Pulmonary artery endothelial cell (primary cell): ENCODE measurements at places on chromosomes 1 and 21. TPM values are rescaled to one million over a fixed set of nuclear protein-coding genes. Genes with fewer than 3 reads are reported as not detected.

Gene SEMA4A
- total RNA-seq: 0.42 and 0.59 TPM in 2 replicates

Gene S100A7A
- not detected in 2 replicates for total RNA-seq

Gene MAEL
- total RNA-seq: not detected in 2 replicates

Gene ACTL8
- not detected in 2 replicates for total RNA-seq

Gene RGS1
- total RNA-seq: not detected in 2 replicates

- no peak for DNase-seq
These were observed 79.1 kb upstream of the VAMP3 start for GRCh38 chr1:7692005-7692404.

DNA sequence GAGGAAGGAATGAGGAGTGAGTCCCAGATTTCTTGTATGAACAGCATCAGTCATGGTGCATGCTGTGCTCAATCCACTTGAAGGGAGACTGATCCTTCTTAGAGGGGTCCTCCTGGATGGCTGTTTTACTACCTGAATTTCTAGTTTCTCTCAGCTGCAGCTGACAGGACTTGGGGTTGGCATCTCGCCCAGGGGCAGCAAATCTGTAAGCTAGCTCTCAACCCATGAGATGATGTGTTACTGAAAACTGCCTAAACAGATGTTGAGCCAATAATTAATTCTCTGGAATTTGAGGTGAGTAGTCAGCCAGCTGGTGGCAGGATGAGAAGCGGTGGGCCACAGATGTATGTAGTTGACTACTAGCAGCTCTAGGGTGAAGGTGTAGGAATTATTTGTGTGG, 19.6 kb downstream of the BACH1 start:
- DNase-seq: no peak

DNA sequence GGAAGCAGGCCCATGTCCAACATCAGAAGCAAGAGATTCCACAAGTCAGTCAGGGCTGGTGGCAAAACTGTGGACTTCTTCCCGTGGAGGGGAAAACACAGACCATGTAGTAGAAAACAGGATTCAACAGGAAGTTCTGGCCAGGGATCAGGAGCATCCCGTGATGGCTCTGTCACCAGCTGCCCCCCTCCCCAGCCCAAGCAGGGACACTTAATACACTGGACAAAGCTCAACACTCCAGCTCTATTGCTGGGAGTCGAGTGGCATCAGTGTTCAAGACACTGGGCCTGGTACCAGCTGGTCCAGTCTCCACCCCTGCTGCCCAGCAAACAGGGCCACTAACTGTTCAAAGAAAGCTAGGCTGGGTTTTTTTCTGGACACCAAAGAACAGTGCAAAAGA, 3.7 kb downstream of the SLC45A3 start:
- DNase-seq: no peak

DNA sequence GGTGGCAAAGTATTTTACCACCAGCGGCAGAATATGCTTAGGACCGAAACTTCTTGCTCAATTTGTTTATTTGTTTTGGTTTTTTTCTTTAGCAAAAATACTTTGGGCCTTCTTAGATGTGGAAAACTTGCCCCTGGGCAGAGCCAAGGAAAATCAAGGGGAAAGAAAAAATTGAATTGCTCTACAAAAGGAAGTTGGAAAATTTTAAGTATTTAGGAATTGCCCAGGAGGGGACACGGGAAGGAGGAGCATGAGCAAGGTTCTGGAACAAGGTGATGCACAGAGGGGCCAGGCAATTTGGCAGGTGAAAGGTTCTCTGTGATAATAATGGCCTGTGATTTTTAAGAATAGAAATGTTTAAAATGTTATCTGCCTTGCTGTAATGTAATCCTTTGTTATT, 28.6 kb downstream of the SGIP1 start:
- DNase-seq: no peak

DNA sequence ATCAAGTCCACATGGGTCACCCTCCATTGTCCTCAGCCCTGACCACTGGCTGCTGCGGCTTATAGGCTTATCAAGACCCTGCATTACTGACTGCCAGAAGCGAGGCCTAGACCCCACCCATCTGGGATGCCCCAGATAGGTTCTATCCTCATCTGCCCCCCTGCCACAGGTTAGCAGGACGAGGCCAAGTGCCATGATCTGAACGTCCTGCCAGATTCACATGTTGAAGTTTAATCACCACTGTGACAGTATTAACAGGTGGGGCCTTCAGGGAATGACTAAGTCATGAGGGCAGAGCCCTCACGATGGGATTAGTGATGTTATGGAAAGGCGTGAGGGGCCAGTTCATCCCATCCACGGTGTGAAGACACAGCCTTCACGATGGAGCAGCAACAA, 6.2 kb upstream of the CPLANE2 start:
- no peak for DNase-seq

GRCh38 chr1:207565546-207566468, 69.8 kb downstream of the CR1 start:
- no peak for DNase-seq

- DNase-seq: no peak
These were observed 6.9 kb downstream of the FMO2 start for GRCh38 chr1:171191992-171192391.

DNA sequence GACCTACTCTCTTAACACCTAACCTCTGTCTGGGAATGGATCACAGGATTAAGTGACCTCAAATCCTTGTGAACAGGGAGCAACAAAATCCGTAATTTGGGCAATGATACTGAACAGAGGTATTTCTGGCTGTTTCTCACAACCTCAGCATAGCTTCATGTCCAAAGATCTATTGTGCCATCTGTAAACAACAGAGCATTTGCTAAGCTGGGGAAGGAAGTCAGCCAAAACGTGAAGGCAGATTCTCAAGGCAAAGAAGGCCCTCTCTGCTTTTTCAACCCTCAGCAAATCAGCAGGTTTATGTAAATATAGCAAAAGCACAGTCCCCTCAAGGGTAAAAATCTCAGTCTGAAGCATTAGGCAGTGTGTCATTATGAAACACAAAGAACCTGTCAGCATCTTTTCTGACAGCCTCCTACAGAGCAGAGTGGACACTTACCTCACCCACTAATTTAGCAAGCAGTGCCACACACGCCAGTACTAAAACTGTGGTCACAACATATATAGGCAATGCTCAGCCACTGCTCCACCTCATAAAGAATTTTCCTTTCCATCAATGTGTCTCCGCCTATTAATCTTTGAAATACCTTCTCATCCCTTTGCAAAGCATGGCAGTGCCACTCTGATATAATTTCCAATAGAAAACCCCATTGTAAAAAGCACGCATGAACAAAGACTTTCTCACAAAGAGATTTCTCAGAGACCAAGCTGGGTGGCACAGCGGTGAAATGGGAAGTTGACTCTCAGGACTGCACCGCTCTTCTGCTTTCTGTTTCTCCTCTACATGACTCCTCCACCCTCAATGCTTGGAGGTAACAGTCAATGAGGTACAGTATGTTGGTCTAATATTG, 188.0 kb downstream of the RERE start:
- DNase-seq: no peak
